Activated T-cell treated with anti-CD3 and anti-CD28 coated beads, Interleukin-2, amount 50 U/mL, for 72 hours (primary cell): ENCODE measurements at places on chromosomes 6 and 20.
A peak's percentile ranks its signal among the peaks of the same experiment; 100 is the strongest.

DNA sequence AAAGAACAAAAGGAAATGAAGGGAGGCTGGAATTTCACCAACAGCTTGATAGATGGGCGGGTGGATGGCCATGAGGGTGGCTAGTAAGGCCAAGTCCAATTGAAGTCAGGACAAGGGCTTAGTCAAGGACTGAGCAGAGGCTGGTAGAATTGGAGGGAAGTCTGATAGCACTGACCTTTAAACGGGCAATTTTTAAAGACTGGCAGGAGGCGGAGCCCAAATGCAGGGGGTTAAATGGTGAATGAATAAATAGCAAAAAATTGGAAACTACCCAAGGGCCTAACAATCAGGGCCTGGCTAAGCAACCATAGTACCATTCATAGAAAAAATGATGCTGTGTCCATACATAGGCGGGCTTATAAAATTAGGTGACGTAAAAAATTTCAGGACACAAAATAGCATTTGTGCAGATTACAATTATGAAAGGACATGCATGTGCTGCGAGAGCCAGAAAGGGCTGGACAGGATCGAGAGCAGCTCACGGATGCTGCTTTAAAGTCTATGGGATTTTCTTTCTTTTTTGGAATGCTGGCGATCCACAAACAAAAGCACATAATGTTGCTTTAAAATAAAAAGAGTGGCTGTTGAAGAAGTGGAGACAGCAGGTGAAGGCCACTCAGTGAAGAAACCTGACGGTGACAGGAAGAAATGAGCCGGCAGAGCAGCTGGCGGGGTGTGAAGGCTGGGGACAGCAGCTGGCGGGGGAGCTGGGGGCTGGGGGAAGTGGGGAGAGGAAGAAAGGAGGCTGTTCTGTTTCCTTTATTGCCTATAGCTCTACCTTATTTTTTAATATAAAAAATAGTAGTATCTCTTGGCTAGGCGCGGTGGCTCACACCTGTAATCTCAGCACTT lies 42.8 kb upstream of the TAF8 start:
- peak; percentile 50 for DNase-seq

- no peak for DNase-seq
Measured at GRCh38 chr6:144660561-144661115, 375.5 kb downstream of the UTRN start.

GRCh38 chr20:61806995-61807394 lies 258.7 kb downstream of the TAF4 start:
- DNase-seq: no peak

GRCh38 chr6:2725999-2726567 lies 24.6 kb downstream of the MYLK4 start:
- no peak for DNase-seq

- DNase-seq: peak; percentile 0
Measured at GRCh38 chr20:58710481-58711265, 18.1 kb downstream of the NPEPL1 start.

DNA sequence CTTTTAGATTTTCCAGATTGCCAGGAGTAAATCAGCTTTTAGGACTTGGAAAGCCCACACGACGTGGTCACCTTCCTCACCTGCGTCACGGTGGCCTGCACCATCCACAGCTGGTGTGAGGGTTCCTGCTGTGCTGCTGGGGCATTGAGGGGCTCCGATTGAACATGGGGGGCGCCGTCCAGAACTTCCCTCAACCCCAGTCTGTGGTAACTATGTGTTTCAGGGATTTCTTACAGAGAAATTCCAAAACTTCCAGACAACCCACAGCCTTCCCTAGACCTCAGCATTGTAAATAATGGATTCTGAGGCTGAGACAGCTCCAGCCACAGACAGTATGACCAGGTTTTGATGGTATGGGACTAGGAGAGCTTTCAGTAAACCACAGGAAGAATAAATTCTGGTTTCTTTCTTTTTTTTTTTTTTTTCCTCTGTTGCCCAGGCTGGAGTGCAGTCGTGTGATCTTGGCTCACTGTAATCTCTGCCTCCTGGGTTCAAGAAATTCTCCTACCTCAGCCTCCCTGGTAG lies 46.7 kb upstream of the IRF4 start:
- no peak for DNase-seq

DNA sequence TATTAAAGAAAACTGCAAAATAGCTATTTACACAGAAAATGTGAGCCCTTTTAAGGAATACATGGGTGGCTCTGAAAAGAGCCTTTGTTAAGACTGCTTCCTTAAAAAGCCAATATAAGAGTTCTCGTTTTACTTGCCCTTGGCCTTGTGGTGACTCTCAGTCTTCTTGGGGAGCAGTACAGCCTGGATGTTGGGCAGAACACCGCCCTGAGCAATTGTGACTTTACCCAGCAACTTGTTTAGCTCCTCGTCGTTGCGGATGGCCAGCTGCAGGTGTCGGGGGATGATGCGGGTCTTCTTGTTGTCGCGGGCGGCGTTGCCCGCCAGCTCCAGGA lies 111.5 kb downstream of the HFE start:
- DNase-seq: no peak

DNA sequence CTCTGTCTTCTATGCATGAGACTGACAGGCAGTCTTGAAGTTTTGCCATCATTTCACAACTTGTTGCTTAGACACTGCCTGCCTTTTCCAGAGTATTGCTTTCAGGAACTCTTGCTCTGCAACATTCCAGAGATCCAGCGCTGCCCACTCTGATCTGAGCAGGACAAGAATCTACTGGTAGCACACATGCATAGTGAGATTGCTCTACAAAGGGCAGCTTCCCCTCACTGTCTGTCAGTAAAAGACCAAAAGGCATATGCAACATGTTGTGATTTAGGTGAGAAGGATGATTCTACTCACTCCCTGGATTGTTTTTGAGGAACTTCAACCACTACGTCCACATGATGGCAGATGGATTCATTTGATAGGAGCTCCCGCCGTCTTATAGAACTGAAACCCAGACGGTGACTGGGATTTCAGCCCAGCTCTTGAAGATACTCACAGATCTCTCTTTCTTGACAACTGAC lies 259.1 kb downstream of the ARID1B start:
- no peak for DNase-seq

GRCh38 chr6:169939554-169940164 lies 188.2 kb downstream of the ERMARD start:
- DNase-seq: no peak

DNA sequence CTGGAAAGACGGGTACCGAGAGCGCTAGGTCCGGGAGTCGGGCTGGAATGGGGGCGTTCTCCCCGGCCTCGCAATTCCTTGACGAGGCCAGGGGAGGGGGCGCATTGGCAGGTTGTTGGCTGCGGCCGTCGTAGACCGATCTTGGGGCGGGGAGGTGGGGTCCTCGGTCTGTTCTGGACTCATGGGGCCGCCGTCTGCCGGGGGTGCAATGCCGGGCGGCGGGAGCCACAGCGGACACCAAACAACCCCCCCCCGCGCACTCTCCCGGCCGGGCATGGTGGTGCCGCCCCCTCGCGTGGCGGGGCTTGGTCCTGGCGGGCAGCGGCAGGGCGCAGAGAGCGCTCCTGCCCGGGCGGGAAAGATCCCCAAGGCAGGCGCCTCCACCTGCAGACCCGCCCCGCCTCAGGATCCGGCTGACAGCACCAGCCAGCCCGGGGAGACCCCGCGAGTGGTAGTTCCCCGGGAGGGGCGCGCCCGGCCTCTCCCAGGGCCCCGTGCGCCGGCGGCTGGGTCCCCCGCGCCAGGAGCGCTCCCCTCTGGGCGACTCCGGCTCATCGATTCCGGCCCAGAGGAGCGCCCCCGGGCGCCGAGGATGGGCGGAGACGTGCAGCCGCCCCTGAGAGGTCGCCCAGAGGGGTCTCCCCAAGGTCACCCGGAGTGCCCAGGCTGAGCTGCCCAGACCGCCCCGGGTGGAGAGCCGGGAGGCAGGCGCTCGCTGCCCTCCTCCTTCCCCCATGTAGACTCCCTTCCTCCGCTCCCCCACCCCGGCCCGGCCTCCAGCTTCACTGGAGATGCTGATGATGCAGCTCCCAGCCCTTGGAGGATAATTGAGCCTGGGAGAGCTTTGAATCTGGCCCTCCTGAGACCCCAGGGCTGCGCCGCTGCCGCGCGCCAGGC lies 709 bp downstream of the PPP1R16B start:
- peak; percentile 62 for DNase-seq

GRCh38 chr6:93447874-93448273 lies 28.5 kb upstream of the EPHA7 start:
- DNase-seq: no peak

GRCh38 chr20:23289249-23289648 lies 61.3 kb upstream of the NXT1 start:
- no peak for DNase-seq

DNA sequence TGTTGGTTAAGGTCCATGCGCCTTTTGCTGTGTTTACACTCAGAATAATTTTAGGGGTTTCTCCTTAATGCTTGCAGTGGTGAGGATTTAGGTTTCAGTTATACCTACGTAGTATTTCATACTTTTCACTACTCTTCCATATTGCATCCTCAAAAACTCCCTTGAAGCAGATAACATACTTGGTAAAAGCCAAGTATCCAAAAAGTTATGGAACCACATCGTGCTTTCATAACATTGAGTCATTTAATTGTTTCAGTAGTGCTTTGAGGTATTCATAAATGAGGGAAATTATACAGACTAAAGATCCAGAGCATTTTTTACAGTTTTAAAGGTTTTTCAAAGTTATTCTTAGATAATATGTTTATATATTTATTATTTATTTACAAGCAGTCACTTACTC lies 4.0 kb upstream of the ATXN1 start:
- DNase-seq: no peak

- peak; percentile 55 for DNase-seq
Measured at GRCh38 chr6:17015144-17015543, 86.7 kb upstream of the STMND1 start.

DNA sequence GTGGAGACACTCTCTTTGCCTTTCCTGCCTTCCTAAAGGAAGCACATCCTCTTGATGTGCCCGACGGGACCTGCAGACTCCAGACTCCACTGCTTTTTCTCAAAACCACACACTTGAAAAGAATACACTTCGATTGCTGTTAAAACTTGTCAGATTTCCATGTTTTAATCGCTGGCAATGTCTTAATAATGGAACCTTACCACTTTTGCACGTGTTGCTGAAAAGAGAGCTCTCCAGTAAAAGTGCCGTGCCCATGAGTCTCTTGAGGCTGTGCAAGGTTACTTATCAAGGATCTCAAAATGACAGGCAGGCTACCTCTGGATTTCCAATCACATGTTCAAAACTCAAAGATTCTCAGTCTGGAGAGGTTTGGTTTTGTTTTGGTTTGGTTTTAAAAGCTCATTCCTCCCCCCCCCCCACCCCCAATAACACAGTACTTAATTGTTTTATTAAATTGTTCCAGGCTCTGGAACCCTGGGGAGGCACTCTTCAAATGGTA lies 12.0 kb upstream of the TFAP2A start:
- no peak for DNase-seq

DNA sequence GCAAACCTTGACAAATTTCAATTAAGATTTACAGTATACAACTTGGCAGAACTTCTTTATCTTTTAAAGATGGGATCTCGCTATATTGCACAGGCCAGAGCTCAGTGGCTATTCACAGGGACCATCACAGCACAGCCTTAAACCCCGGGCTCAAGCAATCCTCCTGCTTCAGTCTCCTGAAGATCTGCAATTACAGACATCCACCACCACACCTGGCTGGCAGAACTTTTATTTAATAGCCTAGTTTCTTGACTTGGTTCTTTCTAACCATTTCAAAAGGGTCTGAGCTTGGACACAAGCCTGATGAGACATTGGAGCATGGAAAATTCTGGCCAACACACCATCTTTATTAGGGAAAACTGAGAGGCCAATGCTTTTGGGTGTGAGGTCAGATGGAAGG lies 151.6 kb upstream of the KCNG1 start:
- no peak for DNase-seq

GRCh38 chr6:38604700-38605099 lies 35.0 kb downstream of the BTBD9 start:
- no peak for DNase-seq

- DNase-seq: no peak
Measured at GRCh38 chr6:7200598-7201443, 93.1 kb downstream of the RREB1 start.

DNA sequence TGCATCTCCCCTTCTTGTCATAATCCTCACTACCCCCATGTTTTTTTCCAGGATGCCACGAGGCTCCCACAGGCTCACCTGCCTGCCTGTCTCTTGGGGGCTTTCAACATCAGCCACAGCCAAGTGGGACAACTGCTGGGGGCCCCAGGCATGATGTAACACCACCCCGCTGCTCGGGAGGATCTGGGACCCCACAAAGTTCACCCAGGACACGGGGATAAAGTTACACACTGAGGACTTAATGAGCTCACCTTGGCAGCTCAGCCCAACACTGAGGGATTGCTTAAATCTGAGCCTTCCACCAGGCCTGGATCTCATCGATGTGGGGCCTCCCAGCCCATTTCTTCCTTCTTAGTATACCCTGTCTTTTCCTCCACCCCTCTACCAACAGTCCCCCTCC lies 56.4 kb upstream of the NNAT start:
- no peak for DNase-seq

DNA sequence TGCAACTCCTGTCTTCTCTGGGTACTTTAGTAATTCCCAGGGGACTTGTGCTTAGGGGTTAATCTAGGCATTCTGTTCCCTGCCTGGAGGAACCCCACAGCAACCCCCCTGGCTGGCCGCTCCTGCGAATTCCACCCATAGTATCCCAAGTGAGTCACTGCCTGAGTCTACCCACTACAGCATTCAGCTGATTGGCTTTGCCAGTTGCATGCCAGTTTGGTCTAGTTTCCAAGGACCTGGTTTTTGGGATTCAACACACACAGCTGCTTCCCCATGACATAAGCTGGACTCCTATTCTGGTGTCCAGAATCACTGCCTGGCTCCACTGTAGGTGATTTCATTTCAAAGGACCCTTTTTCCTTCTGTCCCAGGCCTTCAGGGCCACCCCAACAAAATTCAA lies 40.3 kb downstream of the PLCG1 start:
- DNase-seq: no peak

- no peak for DNase-seq
Measured at GRCh38 chr20:7775072-7775471, 165.2 kb downstream of the HAO1 start.

- peak; percentile 4 for DNase-seq
Measured at GRCh38 chr6:71420095-71420692, 131.6 kb downstream of the OGFRL1 start.

- no peak for DNase-seq
Measured at GRCh38 chr6:16543521-16543920, 217.7 kb downstream of the ATXN1 start.

- DNase-seq: no peak
Measured at GRCh38 chr20:45338121-45339030, 9.8 kb downstream of the SDC4 start.

- DNase-seq: no peak
Measured at GRCh38 chr6:147407571-147407970, 100.9 kb upstream of the SAMD5 start.

DNA sequence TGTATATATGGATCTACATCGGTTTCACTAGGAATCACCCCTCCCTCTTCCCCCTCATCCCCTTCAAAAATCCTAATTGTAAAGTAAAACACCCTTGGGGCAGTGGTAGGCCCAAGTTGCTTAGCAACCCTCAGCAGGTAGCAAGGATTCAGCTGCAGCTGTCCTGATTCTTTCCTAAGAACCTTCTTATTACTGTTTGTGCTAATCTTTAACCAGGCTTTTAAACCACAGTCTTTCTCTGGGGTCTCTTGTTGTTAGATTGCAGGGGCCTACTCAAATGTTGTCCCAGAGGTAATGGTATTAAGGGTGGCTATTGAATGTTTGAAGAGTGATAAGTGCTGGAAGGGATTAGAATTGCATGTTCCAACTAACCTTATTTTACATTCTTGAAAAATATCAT lies 46.4 kb downstream of the PRL start:
- DNase-seq: no peak

GRCh38 chr20:59223182-59223601 lies 59.6 kb downstream of the ZNF831 start:
- no peak for DNase-seq

GRCh38 chr6:21780679-21781078 lies 187.1 kb downstream of the SOX4 start:
- no peak for DNase-seq
